ENCODE measurements at places on chromosomes 1 and 21. TPM values are rescaled to one million over a fixed set of nuclear protein-coding genes. Genes with fewer than 3 reads are reported as not detected.

The RIMKLA gene
- total RNA-seq, result not detected

The CCDC185 gene
- total RNA-seq, result not detected

The PRAMEF13 gene
- not detected for total RNA-seq

The CA6 gene
- total RNA-seq, result not detected

The KIRREL1 gene
- total RNA-seq, result 65.7 TPM

All from myometrial cell (primary cell).